ENCODE measurements at places on chromosomes 12 and 14. TPM values are rescaled to one million over a fixed set of nuclear protein-coding genes. Genes with fewer than 3 reads are reported as not detected.

MLEC gene
- polyA plus RNA-seq = 187 TPM

PPP4R4 gene
- polyA plus RNA-seq = 0.09 TPM

PAH gene
- 64.0 TPM for polyA plus RNA-seq

BMAL2 gene
- polyA plus RNA-seq = 6.0 TPM

E2F7 gene
- polyA plus RNA-seq = 9.6 TPM

ST8SIA1 gene
- 6.6 TPM for polyA plus RNA-seq

PRPH gene
- polyA plus RNA-seq = 0.34 TPM

RAD9B gene
- 1.3 TPM for polyA plus RNA-seq

RPGRIP1 gene
- polyA plus RNA-seq = 0.42 TPM

C12orf60 gene
- 5.3 TPM for polyA plus RNA-seq

TAS2R8 gene
- not detected for polyA plus RNA-seq

SDR9C7 gene
- polyA plus RNA-seq = 0.22 TPM

CD4 gene
- 28.0 TPM for polyA plus RNA-seq

WDHD1 gene
- polyA plus RNA-seq = 23.0 TPM

ADCY6 gene
- polyA plus RNA-seq = 101 TPM

MCRS1 gene
- 67.7 TPM for polyA plus RNA-seq

KRT73 gene
- polyA plus RNA-seq = not detected

USP44 gene
- 2.6 TPM for polyA plus RNA-seq

CCDC196 gene
- 0.42 TPM for polyA plus RNA-seq

SRGAP1 gene
- 20.6 TPM for polyA plus RNA-seq

IL31 gene
- not detected for polyA plus RNA-seq

GPR84 gene
- 0.20 TPM for polyA plus RNA-seq

- DNase-seq = no peak
These were observed 373.2 kb downstream of the ATP23 start for GRCh38 chr12:58314610-58315009.

- no peak for DNase-seq
These were observed 47.7 kb downstream of the PSMA6 start for GRCh38 chr14:35339761-35340406.

GRCh38 chr12:27566159-27566558 lies 42.2 kb downstream of the PPFIBP1 start:
- DNase-seq = no peak

- no peak for DNase-seq
These were observed 41.2 kb upstream of the CRY1 start for GRCh38 chr12:107134558-107134957.

GRCh38 chr12:130715998-130716968 lies at the start of gene RIMBP2:
Gene RIMBP2 (minus strand): TSS chr12:130716299. CDS start chr12:130479013, 237,286 bp downstream.
- DNase-seq = peak; percentile 68

DNA sequence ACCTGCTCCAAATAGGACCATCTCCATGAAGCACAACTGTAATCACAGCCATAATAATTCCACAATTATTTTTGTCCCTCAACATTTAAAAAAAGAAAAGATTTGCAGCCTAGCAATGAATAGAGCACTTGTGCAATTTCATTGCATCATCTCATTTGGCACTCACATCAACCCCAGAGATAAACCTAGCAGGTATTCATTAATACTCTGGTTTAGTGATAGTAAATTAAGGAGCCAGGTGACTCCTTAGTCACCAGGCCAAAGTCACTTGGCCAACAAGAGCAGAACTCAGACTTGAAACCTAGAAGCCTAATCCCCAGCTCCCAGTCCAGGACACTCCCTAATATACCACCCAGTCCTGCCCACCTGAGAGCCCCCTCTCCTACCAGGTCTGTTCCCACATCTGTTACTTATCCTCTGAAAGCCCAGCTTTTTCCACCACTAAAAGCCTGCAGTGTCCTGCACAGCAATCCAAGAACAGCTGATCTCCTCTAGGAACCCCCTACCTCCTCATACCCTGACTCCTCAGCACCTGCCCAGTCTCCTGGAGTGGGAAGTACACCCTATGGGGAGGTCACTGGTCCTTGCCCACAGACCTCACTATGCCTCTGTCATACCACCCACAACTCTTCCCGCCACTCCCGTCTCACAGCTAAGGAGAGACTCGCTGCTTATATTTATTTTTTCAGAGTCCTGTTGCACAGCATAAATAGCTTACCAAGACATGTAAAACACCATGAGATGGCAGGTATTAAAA lies 22.1 kb downstream of the OR10P1 start:
- no peak for DNase-seq

- DNase-seq = no peak
These were observed 21.9 kb upstream of the MAP3K9 start for GRCh38 chr14:70830998-70831781.

- DNase-seq = no peak
These were observed 269.3 kb upstream of the NPAS3 start for GRCh38 chr14:32669391-32669790.

GRCh38 chr12:115583591-115583990 lies 693.9 kb downstream of the MED13L start:
- no peak for DNase-seq

- DNase-seq = no peak
These were observed 1142.1 kb downstream of the FLRT2 start for GRCh38 chr14:86672080-86672479.

- DNase-seq = no peak
These were observed 1168.4 kb downstream of the TMEM121 start for GRCh38 chr14:106694638-106695393.

DNA sequence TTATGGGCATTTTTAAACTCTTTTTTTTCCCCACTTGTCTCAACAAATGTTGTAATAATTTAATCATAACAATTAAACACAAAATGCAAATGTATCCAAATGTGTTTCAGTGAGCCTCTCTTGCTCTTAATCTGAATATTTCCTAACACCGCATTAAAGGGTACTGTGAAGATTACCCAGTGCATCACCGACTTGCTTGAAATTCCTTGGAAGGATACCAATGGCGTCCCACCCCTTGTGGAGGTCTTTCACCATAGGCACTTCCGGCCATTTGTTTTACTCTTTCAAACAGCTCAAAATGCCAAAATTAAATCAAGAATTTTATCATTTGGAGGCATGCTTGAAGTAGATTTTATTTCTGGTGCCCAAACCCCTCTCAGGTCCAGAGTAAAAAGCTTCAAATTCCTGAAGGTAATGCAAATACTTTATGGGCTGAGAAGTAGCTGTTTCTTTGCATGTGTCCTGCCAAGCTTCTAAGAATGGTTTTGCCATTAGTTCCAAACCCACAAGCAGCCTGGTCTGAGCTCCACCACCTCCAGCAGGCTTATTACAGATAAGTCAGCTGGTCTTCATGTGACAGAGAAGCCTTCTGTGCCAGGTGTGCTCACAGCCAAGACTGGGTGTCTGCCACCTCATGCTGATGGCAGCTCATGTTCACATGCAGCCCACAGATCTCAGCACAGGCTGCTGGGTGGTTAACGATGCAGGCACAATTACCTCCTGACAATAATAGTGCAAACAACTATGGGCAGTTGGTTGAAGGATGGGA lies 16.4 kb upstream of the NUDT4 start:
- no peak for DNase-seq

DNA sequence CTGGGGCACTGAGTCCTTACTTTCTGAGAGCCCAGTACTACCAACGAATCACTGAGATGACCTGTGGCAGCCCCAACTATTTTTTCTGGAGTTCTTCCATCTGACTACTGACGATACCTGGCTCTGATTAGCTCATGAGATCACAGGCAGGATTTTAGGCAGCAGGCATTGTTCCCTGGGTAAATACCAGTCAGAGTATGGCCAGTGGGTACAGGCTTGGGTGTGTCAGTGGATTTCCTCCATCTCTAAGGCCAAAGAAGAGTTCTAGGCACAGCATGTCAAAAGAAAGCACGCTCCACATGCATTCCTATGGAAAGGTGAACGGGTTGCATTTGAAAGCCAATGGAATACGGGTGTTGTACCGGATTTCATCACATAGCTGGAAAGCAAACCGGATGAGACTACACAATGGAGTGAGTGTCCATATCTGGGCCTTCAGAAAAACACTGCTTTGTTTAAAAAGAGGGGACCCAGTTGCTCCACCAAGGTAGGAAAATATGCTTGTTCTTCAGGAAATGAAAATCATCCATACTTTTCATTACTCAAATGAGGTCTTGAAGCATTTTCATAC lies 55.0 kb downstream of the PAX9 start:
- no peak for DNase-seq

- no peak for DNase-seq
These were observed 1165.4 kb downstream of the TMEM121 start for GRCh38 chr14:106691601-106692291.

DNA sequence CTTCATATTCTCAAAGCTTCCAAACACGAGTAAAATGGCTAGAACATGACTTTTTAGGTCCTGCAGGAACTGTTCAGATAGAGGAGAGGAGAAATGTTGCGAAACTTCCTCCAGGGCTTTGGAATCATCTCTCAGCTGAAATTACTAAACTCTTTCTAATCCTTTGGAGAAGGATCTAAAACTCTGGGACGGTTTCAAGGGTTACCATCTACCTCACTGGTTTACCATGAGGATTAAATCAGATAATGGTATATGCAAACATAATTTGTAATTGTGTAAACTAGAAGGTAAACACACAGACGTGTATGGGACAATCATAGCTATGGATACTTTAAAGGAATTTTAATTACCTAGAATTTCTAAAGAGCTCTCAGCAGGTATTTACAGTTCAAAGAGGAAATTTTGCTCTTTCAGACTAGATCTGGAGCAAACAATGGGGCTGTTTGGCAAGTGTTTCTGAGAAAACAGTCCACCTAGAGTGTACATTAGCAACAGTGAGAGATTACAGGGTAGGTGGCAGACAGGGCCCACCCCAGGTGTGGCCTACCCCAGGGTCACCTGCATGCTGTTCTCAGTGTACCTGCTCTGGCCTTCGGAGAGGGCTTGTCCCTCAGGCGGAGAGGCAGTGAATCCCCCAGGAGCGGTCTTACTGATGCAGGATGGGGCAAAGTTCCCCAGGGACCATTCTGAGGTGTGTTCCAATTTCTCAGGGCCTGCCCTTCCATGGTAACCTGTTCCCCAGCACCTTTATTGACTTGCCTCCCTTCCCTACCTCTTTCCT lies 124.7 kb upstream of the MAX start:
- DNase-seq = no peak

- no peak for DNase-seq
These were observed 311.0 kb downstream of the ALG10 start for GRCh38 chr12:34333337-34333736.

DNA sequence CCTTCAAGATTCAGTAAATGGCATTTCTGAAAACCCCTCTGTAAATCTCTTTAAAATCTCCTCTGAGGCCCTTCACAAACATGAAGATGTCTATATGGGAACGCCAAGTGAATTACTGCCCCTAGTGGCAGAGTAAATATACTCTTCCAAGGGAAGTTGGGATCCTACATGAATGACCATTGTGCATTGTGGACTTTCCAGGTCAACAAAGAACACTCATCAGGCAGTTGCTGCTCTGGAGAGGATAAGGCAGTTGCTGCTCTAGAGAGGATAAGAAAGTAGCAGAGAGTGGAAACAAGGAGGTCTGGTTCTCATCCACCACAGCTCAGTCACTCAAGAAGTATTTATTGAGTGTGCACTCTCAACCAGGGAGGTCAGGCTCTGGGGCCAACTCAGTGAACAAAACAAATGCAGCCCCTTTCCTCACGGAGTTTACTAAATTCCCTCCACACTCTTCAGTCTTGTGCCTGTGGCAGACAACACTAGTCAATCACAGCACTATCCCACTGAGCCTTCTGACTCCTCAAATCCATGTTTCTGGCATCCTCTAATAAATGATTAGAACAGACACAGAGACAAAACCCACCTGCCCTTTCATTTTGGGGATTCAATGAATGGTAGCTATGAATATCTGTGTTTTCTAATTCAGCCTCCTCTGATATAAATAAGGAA lies 52.9 kb downstream of the SVOP start:
- DNase-seq = no peak

DNA sequence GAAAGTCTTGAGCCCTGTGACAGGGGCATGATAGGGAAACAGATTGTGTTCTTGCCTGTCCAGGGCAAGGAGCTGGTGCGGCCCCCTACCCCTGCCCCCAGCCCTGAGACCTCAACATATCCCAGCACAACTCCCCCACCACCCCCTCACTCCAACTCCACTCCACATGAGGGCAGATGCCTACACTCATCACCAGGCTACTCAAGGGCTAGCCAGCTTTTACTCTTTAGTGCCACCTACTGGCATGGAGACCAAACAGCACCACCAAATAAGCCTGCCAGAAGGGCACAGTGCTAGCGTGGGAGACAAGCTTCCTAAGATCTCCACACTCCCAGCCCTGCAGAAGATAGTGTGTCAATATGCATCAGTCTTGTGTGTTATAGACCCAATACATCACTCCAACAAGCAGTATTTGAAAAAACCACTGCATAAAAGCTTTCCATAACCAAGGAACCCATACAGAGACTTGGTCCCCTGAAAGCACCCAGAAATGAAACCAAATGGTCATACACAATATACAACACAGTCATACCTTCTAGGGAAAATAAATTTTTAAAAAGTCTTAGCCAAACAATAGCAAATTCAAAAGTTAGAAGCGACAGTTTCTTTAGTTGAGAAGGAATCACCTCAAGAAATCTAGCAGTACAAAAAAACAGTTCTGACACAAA lies 154.4 kb downstream of the KCNK10 start:
- DNase-seq = peak; percentile 7

- DNase-seq = no peak
These were observed 1.0 kb downstream of the SMARCD1 start for GRCh38 chr12:50086148-50086547.

DNA sequence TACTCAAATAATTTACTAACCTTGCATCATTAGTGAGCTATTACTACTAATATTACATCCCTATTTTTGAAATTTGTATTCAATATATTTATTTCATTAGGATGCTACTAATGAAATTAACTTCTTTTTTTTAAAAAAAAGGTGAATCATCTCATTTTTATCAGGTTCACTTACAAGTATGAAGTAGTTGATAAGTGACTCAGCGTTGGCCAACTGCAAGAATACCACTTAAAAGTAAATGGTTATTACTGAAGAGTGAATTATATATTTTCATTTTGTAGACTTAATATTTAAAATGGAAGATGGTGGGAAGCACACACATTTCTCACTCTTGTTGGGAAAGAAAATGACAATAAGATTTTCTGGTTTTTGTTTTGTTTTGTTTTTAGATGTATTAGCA lies 19.6 kb downstream of the OR4N2 start:
- DNase-seq = no peak

- DNase-seq = no peak
These were observed 177.1 kb downstream of the BCL11B start for GRCh38 chr14:99094901-99095300.

GRCh38 chr12:71846322-71846940 lies 6.9 kb downstream of the TBC1D15 start:
- no peak for DNase-seq

DNA sequence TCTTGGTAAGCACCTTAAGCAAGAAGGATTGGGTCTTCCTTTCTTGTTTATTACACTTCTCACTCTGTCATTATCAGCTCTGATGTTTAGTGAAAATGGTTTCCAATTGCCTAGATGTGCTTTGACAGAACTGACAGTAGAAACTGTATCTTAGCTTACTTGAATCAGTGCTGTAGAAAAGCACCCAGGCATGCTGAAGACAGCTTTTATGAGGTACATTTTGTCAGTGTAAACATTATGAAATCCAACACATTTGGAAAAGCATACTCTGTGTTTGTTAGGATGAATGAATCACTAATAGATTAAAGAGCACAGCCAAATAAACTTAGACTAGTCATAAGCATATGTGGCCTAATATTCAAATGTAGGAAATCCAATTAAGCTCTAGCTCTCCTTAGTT lies 290.2 kb upstream of the NPAS3 start:
- no peak for DNase-seq
